ENCODE measurements at places on chromosomes 3 and 15.

DNA sequence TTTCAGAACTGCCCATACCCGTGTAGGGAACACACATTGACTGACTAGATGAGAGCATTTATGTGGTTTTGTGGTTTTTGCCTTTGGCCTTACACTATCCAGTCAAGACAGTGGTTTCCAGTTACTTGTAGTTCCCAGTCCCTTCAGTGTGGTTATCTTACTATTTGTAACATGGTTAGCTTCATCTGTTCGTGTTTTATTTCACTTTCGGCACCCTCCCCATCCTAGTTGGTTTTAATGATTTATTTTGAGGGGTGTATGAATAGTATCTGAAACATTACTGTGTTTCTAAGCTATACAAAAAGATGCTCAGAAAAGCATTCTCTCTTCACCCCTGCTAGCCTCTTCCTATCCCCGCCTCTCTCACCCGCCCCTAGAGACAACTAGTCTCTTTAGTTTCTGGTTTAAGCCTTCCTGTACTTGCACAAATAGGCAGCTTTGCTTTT is 14.1 kb downstream of the LYSMD4 start:
- DNase-seq: no peak

GRCh38 chr3:117790235-117790987 is 1080.8 kb downstream of the TUSC7 start:
- no peak for DNase-seq

DNA sequence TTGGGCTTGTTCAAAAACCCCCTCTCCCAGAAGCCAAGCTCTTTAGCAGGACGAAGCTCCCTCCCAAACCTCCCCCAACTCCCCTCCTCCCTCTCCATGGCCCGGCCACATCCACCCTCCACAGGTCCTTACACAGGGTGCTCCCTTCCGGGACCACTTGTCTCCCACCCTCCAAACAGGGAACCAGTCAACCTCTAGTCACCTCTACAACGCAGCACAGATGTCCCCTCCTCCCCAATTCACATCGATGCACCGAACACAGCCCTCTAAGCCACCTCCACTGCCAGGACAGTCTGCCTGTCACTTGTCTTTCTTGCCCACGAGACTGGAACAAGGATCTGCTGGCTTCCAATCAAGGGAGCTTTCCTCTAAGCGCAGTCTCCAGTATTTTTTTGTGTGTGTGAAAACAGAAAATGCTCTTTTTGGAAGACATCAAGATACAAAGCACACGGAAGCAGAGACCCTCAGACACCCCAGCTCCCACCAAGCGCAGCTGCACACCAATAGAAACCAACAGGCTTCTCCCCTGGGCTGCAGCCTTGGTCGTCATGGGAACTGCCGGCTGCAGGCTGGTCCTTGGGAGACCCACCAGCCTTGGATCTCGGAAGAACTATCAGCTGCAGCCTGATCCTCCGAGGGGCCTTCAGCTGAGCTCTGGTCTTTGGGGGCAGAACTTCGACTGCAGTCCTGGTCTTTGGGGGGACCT is 26.5 kb downstream of the IQSEC1 start:
- DNase-seq: no peak

DNA sequence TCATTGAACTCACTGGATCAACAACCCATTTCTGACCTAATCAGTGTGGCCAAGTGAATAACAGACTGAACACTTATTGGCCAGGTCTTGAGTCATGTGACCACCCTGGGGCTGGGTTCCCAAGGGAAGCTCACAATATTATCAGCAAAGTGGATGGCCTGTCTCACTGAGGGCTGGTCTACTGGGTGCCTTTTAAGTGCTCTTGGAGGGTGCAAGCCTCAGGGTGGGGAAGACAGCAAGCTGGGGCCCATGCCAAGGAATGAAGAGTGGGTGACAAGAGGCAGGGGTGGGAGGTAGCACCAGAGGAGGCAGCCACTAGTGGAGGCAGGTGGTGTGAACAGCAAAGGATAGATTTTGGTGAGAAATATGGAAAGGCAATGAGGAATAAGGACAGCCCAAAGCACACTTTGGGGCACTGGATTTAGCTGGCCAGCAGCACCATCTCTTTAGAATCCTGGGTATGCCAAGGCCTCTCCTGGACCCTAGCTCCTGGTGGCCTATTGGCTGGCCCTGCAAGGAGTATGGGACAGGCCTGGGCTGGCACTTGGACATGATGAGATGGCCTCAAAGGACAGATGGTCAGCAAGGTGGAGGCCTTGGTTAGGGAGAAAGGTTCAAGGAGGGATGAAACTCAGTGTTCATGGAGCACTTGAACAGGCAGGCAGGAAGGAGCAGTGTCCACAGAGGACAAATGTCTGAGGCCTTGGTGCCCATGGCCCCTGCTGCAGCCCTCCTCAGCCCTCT is 34.2 kb downstream of the HMCES start:
- no peak for DNase-seq

DNA sequence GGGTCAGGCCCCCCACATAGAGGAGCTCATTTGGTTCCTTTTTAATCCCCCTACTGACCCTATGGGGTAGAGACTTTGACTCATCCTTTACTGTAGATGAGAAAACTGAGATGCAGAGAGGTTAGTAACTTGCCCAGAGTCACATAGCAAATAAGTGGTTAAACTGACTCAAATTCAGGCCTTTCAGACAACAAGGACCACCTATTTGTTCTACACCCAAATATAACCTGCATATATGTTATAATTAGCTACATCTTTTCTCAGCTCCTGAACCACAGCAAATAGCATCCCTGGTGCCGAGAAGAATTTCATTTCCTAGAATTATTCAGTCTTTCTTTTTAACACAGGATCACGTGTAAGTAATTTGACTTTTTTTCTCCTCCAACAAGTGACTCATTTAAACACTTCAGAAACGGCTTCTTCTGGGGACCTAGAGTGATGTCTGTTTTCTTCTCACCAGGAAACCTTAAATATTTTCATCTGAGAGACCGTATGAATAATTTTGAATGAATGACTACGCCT is 57.4 kb downstream of the MGLL start:
- DNase-seq: no peak

DNA sequence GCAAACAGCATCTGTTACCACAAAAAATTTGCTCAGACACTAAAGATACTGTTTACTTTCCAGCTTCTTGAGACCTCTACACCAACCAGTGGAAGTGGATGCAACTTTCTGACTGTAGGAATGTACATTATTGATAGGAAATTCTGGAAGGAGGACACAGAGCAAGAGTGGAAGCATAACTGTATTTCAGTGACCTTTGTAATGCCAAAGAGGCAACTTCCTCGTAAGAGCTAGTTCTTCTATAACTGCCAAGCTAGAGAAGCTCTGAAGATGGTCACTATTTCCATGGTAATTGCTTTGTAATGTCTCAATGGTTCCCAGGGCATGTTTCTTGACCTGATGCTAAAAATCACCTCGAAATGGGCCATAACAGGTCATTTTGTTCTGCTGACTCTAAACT is 96.3 kb upstream of the SLC2A2 start:
- DNase-seq: no peak

GRCh38 chr15:50046867-50047266 is 72.2 kb downstream of the ATP8B4 start:
- no peak for DNase-seq

DNA sequence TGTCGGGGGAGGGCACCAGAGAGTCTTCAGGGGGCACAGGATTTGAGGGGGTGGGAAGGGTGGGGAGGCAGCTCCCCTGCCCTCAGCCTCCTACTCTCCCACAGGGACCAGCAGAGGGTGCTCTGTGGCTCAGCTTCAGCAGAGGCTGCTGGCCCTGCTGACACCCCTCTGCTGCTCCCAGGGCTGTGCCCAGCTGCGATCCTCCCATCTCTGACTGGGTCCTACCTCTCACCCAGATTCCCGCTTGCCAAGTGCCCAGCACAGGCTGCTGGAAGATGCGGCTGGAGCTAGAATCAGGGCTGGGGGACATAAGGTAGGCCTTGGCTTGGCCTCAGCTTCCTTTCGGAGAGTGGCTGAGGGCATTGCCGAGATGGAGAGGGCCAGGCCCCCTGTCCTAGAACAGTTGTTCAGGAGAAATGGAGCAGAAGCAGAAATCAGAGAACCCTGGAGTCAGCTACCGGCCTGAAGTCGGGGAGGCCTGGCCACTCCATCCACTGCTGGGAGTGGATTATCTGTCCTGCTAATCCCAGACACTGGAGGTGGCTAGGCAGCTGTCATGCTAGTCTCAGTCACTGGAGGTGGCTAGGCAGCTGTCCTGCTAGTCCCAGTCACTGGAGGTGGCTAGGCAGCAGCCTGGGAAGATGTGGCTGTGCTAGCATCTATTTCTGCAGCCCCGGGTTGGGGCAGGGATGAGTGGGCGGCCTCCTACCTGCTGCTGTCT is 3.9 kb downstream of the GRM2 start:
- no peak for DNase-seq

DNA sequence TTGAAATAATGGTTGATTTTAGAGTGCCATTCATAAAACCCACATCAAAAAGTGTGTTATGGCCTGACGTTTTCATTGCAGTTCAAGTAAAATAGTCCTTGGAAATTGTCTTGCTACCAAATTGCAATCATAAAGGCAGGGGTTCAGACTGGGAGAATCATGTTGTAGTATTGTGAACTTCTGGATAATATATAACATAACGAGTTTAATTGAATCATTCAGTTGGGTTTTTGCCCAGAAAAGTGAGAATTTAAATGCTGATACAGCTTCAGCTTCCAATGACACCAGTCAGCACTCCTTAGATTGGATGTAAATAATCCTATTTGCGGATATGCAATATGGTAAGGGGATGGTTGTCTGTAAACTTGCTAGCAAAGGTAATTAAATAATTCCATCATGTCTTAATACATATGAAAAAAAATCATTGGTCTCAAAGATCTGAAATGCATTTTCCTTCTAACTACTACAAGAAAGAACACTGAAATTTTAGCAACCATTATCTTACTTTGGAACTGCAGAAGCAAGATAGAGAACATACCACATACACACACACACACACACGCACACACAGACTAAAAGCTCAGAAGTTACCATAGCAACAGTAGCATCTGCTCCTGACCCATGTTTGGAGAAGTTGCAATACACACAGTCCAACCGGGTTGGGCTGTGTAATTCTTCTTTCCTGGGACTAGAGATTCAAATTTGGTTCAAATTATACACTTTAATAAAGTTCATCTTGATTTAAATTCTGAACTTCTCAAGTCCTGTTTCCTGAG is 686.2 kb upstream of the NR2F2 start:
- DNase-seq: no peak

GRCh38 chr3:23923786-23924185 is 6.9 kb downstream of the RPL15 start:
- DNase-seq: no peak

DNA sequence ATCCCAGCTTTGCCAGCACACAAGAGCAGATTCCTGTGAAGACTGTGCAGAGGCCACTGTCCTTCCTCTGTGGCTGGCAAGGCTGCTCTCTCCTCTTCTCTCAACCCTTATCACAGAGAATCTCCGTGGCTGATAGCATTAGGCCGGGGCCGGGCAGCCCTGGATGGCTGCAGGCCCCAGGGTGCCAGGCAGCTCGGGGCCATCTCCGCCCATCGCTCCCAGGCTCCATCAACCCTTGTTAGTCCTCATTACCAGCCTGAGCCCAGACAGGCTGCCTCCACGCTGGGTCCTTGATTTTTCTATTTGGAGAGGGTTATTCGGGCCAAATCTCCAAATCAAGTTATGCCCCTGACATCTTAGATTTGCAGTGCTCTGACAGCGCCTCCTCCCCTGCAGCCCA is 39.1 kb downstream of the MRPL46 start:
- no peak for DNase-seq

DNA sequence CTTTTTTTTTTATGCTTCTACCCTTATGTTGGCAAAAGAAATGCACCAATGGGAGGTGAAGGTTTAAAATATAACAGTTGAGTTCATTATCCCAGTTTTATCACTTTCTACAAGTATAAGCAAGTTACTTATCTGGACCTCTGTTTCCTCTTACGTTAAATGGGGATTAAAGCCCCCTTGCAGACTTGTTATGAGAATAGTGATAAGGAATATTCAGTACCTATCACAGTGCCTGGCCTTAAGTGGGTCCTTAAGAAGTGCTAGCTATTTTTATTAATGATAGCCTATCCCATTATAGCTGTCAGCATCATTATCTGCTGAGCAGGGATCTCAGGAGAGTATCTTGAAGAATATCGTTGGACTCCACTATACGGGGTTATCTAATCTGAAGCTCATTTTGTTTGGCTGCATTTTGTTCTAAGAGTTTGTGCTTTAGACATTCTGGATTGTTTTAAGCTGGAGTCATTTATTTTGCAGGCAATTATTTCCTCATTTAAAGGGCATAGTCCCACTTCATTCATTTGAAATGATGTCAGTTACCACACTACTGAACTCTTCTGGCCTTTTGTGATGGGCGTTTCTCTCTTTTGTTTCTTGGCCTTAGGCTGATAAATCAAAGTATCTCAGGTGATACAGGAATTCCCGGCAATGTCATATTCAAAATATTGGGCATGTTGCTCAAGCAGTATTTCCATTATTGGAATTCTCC is 28.8 kb downstream of the RAB8B start:
- no peak for DNase-seq

GRCh38 chr15:91941871-91942658 is 88.6 kb downstream of the SLCO3A1 start:
- DNase-seq: no peak

GRCh38 chr15:79221696-79222095 is 60.8 kb upstream of the ANKRD34C start:
- no peak for DNase-seq

DNA sequence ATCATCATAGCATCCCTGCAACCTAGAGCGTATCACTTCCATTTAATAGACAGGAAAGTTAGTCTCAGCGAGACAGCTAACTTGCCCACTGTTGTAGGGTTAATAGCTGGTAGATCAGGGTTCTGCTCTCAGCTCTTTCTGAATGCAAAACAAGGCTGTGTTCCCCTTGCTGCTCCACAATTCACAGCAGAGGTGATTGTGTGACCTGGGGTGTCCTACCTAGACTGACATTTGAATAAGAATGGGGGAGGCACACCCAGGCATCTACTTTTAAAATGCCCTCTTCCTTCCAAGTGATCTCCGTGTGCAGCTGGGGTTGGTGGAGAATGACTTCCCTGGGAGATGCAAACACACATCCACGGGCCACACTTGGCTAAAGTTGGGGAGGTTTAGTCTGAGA is 43.0 kb upstream of the CACNA2D3 start:
- DNase-seq: no peak
